ENCODE measurements at places on chromosomes 12 and 14.
A peak's percentile ranks its signal among the peaks of the same experiment; 100 is the strongest.

DNA sequence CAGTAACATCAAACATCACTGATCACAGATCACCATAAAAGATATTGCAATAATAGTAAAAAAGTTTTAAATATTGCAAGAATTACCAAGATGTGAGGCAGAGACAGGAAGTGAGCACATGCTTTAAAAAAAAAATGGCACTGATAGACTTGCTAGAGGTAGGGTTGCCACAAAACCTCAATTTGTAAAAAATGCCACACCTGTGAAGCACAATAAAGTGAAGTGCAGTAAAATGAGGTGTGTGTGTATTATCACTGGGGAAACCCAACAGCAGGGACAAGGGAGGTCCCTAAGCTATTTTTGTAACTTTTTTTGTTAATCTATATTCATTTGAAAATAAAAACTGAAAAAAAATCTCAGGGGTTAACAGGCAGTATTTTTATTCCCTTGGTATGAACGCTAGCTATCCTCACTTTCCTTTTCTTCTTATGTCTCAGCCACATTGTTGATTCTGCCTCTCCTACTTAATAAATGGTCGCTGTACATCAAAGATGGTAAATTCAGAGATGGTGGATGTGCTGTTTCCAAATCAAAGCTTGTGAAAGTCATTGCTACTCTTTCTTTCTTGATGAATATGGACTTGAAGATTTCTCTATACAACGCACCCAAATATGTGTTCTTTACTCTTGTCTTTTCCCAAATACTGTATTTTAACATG is 14.0 kb upstream of the KLRD1 start:
- DNase-seq = no peak

DNA sequence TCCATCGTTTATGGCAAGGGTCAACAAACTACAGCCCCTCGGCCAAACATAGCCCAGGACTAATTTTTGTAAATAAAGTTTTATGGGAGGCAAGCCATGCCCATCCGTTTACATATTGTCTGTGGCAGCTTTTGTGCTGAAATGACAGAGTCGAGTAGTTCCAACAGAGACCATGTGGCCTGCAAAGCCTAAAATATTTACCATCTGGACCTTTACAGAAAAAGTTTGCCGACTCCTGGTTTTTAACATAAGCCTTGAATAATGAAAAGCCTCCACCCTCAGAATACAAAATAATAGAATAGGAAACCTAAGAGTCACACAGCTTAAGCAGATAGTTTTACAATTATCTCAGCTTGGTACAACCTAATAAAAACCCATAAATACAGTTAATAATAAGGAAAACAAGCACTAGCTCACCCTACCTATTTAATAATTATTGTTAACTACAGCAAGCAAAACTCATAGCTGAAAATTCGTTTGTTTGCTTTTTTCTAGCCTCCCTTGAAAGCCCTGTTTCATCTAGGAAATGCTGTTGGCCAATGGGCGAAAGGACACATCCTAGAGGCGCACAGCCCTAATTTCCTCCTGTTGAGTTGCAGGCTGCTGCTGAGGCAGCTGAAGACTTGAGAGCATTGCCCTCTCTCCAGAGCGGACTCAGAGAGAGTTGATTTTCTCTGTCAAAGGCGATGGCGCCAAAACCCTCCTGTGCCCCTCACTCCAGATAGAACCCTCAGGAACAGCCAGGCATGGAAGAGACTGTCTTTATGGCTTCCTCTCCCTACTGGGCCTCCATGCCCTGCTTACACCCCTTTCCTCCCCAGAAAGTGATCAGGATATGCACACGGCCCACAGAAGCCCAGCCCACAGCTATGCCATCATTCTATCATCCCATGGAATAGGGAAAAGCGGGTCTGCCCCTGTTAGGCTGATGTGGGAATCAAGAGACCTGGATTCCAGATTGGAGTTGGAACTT is 107.2 kb downstream of the DPF3 start:
- no peak for DNase-seq

DNA sequence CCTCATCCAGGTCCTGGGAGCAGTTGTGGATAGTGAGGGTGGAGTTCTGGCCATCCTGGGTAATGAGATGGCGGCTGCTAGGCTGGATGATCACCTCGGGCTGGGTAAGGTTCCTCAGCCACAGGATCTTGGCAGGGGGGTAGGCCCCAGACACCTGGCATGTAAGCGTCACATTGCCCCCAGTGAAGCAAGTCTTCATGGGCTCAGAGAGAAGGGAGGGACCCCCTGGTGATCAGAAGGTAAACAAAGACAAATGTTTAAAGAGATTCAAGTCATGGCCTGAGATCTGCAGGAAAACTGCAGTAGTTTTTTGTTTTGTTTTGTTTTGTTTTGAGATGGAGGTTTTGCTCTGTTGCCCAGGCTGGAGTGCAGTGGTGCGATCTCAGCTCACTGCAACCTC is 12.8 kb upstream of the WSB2 start:
- no peak for DNase-seq

DNA sequence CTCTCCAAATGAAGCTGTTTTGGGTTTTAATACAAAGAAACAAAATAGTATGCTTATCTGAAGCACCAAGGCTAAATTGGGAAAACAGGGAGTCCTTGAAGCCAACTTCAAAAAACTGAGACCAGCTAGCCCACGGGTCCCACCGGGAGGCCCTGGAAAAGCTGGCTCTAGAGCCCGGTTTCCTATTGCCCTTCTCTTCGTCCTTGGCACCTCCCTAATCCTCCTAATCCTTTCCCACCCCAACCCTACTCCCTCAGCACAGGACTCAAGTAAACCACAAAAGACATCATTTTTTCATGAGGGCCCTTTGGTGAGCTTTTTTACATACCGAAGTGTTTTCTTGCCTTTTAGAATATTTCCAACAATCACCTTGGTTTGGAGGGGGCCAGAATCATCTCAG is 11.3 kb downstream of the LRRC74A start:
- DNase-seq = no peak

GRCh38 chr12:126144603-126145002 is 1079.4 kb downstream of the AACS start:
- DNase-seq = no peak

GRCh38 chr12:45518291-45519235 is 210.9 kb upstream of the ARID2 start:
- DNase-seq = no peak

DNA sequence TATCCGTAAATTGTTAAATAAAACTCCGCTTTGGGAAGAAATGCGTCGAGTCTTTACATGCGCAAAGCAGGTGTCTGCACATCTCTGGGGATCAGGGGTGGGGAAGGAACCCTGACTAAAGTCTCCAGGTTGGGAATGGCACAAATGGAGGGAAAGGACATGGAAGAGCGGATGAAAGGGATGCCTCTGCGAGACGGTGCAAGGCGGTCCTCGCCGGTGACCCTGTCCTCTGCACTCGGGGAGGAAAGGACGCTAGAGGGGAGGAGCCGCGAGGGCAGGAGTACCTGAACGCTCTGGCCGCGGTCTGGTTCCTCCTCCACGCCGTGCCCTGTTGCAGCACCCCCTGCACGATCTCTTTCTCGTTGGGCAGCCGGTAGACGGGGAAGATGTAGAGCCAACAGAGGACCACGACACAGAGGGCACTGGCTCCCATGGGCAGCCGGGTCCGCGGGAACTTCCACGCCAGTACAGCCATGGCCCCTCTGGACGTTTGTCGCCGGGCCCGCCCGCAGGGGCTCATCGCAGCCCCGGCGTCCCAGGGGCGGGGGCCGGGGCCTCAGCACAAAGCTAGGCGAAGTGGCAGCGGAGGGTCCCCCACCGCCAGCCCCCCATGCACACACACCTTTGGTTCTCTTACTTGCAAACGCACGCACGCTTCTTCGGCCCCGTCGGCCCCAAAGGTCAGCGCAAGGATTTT is 646 bp downstream of the ST8SIA1 start:
- DNase-seq = peak; percentile 73

DNA sequence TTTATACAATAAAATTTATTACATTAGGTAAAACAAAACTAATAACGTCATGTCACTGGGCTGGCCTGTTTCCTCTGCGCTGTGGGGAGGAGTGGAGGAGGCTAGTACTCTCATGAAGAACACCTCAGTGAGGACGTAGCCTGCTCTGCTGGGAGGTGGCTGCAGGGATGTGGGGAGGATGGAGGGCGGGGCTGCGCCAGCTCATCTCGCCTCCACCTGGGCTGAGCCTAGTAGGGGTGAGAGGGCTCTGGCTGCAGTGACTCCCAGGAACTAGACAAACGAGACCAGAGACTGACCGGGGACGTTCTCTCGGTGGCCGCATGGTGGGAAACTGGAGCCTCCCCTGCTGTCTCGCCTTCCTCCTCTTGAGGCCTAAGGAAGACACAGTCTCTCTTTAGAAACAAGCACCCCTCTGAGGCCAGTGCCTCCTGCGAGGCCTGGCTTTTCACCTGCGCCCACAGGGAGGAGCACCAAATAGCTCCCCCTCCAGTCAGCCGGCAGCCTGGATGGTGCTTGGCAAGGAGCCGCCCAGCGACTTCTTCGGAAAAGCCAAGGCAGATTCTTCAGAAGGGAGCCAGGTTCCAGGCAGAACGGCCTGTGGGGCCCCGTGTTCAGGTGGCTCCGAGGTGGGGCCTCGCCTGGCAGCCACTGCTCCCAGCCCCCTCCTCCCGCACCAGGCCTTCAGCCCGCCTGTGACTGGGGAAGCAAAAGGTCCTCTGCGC is 62.4 kb downstream of the PLEKHG3 start:
- DNase-seq = peak; percentile 17

DNA sequence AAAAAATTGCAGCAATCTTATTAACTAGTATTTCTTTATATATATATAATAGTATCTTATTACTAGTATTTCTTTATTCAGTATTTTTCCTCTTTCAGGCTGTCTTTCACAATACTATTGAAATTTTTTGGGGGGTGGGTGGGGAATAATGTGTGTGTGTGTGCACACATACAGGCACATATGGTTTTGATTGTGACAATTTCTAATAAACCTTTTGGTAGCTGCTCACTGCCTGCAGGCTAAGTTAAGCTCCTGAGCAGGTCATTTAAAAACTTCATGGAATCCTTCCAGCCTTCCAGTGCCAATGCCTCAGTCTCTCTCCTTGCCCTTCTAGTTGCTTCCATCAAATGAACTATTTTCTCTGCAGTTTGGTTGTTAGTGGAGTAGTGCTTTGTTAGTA is 490.1 kb downstream of the PCNX1 start:
- DNase-seq = no peak

DNA sequence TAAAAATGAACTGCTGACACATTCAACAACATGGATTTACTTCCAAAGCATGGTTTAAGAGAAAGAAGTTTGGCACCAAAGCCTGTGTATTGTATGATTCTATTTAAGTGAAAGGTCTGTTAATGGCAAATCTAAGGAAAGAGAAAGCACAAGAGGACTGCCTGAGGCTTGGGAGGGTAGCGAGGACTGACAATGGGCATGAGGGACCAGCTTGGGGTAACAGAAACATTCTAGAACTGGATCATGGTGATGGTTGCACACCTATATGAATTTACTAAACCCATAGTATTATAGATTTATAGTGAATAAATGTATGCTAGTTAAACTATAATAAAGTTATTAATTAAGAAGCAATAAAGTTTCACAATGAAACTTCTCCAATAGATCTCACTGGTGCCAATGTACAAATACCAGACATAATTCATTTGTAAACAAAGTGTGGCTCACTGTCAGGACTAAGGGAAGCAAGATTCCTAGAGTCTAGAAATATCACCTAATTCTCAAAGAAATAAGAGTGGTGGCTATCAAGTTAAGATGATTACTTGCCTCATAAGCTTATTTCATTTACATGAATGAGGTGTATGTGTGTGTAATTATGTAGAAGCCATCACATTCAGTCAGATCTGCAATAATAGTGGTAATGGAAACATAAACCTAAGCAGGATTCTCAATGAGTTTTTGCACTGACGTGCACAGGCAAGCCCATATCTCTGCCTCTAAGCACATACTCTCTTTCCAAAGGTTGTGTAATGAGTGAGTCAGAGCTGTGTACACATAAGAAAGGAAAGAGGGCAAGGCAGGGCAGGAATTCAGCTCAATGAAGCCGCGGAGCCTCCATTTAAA is 353.4 kb downstream of the KCNH5 start:
- DNase-seq = no peak

- DNase-seq = no peak
Measured at GRCh38 chr12:25781232-25781631, 177.2 kb upstream of the RASSF8 start.

DNA sequence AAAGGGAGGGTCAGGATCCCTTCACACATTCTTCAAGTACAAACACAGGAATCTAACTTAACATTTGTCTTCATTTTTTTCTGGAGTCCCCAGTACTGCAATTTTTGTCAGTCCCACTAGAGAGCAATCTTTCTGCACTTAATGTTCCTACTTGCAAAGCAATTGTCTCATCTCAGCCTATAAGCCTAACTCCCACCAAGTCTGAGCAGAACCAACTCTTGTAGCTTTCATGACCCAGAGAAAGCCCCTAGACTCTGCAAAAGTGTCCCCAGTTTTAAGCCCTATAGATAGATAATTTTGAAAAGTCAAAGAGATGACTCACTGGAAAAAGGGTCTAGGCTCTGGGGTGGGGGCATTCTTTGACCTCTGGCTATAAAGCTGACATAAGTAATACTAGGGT is 1.8 kb upstream of the ZBTB39 start:
- DNase-seq = no peak

DNA sequence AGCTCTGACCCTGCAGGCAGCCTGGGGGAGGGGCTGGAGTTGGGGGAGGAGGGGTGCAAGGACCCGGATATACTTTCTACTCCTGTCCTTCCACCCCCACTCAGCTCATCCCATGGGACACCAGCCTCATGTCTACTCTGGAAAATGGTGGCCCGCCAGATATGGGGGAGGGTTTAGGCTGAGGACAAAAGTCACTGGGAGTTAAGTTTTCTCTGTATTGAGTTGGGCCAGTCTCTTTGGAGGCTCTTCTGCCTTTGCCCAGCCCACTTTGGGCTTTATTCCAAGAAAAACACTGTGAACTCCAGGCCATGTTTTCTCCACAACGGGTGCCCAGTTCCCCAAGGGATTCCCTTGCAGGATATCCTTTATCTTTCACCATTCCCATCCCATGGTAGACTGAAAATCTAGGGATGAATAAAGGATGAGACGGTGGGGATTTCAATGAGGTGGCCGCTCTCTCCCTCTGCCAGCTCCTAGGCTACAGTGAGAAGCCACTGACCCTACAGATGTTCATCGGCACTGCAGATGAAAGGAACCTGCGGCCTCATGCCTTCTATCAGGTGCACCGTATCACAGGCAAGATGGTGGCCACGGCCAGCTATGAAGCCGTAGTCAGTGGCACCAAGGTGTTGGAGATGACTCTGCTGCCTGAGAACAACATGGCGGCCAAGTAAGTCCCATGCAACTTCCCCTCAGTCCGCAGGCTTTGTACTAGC is 4.9 kb downstream of the NFATC4 start:
- no peak for DNase-seq

DNA sequence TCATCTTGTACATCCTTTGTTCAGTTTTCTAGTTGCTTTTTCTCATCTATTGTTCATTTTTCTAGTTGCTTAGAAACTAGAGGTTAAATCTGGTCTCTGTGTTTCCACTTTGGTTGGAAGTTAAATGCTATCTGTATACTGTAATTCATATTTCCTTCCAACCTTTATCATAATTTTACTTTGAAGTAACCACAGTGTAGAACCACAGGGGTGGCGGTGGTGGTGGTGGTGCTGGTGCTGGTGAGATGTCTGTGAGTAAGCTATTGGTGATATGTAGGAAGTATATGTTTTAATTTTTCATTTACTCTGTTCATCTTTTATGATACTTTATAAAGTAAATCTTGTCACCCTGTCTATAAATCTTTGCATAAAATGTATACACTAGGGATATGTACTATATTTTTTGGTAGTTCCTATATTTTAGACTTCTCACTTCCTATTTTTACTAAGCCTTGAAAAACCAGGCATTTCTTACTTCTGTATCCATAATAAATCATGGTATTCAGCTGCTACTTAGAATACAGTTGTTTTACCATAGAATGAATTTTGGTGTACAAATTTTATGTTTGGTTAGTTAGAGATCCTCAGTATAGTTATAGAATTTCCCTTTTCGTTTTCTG is 31.9 kb downstream of the CCDC91 start:
- no peak for DNase-seq
